B cell (primary cell): ENCODE measurements at places on chromosomes 6 and 20. TPM values are rescaled to one million over a fixed set of nuclear protein-coding genes. Genes with fewer than 3 reads are reported as not detected.

The GGTLC1 gene
- not detected in 2 replicates for total RNA-seq

The CPNE5 gene
- total RNA-seq = 49.8 and 51.4 TPM in 2 replicates

The DSP gene
- total RNA-seq = not detected in 2 replicates

The MTG2 gene
- total RNA-seq = 47.6 and 48.4 TPM in 2 replicates

The LY6G6F gene
- not detected in 2 replicates for total RNA-seq

The ULBP3 gene
- 0.61 and 0.69 TPM in 2 replicates for total RNA-seq

The PRDM13 gene
- not detected in 2 replicates for total RNA-seq

The ASIP gene
- total RNA-seq = not detected in 2 replicates

DNA sequence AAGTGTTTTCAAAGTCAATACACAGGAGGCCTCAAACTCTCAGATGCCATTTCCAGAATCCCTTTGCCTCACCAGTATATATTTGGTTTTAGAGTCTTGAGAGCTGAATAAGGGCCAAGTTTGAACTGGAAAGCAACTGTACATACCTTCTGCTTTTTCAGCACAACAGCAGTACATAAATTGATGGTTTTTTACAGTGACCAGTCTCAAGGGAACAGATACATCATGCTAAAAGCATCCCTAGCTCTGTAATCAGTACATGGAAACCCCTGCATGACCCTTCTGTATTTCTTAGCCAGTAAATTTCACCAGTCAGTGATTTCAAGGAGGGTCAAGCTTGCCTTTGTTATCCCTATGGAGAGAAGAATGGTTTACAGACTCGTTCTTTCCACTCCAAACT, 40.6 kb upstream of the ECHDC1 start:
- DNase-seq = no peak

- DNase-seq = no peak
Observed at GRCh38 chr20:61303675-61304074, 51.6 kb downstream of the CDH4 start.

DNA sequence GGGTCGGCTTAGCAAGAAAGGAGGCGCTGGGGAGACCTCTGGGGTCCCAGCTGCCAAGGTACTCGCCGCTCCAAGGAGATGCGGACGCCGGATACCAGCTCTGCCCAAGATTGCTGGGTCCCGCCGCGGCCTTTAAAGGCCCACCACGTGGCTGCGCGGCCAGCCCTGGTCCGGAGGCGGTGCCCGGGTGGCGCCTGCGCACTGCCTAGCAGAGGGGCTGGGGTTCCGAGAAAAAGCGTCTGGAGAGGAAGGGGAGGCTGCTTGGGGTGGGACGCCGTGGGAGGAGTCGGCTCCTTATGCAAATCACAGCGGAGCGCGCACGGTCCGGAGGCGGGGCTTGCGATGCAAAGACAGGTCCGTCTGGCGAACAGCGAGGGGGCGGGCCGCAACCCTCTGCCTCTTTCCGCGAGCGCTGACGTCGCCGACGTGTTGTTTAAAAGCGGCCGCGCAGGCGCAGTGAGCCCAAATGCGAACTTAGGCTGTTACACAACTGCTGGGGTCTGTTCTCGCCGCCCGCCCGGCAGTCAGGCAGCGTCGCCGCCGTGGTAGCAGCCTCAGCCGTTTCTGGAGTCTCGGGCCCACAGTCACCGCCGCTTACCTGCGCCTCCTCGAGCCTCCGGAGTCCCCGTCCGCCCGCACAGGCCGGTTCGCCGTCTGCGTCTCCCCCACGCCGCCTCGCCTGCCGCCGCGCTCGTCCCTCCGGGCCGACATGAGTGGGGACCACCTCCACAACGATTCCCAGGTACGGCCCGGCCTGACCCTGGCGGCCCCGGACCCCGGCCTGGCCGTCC, at the start of gene TOP1:
Gene TOP1 (plus strand): TSS at position 464 of the 791 bp plus-strand sequence. CDS start 246 bp downstream, at position 710.
- DNase-seq = peak; percentile 100

GRCh38 chr6:107386340-107386739, 73.0 kb downstream of the PDSS2 start:
- no peak for DNase-seq

GRCh38 chr20:33524261-33524660, 34.4 kb downstream of the CBFA2T2 start:
- no peak for DNase-seq

- no peak for DNase-seq
Observed at GRCh38 chr6:110033101-110033500, 55.0 kb downstream of the GPR6 start.

- DNase-seq = no peak
Observed at GRCh38 chr6:151324488-151324825, 66.9 kb downstream of the ZBTB2 start.

GRCh38 chr6:40810171-40810570, 223.0 kb upstream of the LRFN2 start:
- no peak for DNase-seq

GRCh38 chr6:107185391-107185970, 70.2 kb upstream of the BEND3 start:
- DNase-seq = no peak

- peak; percentile 70 for DNase-seq
Observed at GRCh38 chr6:166586424-166587156, at the start of gene RAMACL. TSS of gene RAMACL (minus strand) at chr6:166586678. CDS start at chr6:166586477, 201 bp downstream.

DNA sequence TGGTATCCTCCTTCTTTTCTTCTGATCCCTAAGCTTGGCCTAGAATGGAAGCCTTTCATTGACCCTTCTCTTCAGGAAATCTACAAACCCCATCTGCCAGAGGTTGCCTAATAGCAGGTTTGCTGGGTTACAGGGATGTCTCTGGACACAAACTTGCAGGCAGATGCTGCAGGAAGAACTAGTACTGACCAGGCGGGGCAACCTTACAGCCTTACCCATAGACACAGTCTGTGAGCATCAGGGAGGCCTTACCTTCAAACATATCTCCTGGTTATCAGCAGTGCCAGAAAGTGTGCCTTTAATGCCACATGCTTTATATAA, 2.6 kb downstream of the SCUBE3 start:
- DNase-seq = no peak

- DNase-seq = no peak
Observed at GRCh38 chr20:60804918-60805630, 447.0 kb upstream of the CDH4 start.

DNA sequence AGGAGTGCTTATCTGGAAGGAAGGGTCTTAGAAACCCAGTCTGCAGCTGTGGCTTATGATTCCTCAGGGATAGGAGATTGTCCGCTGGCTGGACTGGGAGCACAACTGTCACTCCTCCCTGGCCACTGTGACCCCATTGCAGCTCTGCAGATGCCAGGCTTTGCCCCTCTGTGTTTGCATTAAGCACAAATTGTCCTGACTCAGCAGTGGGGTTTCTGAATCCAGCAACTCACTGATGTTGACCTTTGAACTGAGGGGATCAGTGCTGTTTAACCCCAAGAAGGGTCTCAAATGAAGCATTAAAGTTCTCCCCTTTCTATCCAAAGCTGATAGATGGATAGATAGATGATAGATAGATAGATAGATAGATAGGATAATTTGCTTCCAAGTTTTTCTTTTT, 29.5 kb downstream of the DACT2 start:
- no peak for DNase-seq

DNA sequence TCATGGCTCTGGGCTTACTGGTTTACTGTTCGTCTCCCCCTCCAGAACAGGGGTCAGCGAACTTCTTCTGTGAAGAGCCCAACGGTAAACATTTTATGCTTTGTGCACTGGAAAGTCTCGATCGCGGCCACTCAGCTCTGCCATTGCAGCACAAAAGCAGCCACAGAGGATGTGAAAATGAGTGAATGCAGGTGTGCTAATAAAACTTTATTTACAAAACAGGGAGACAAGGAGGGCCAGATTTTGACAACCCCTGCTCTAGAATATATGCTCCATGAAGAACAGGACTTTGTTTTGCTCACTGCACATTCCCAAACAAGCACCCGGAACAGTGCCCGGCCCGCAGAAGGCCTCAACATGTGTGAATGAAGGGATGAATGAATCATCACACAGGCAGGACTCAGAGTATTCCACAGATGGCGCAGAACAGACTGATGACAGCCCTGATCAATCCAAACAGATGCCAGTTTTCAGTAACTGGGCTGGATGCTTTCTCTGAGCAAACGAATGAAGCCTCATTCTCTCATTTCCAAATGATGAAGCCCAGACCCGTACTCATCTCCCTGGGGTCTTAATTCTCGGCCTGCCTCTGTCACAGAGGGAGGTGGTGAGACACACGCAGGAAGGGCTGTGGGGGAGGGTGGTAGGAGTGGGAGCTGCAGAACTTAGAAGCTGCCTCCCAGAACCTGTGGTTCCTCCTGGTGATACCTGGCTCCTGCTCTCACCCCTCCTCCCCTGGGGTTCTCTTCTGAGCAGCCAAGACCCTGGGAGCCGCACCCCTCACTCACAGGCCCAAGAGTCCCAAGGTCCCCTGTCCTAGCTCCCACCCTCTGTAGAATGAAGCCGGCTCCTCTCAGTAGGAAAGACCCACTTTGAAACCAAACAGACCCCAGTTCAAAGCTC, 196.4 kb downstream of the PREX1 start:
- DNase-seq = no peak

GRCh38 chr6:90035047-90035723, 140.9 kb downstream of the GJA10 start:
- no peak for DNase-seq

DNA sequence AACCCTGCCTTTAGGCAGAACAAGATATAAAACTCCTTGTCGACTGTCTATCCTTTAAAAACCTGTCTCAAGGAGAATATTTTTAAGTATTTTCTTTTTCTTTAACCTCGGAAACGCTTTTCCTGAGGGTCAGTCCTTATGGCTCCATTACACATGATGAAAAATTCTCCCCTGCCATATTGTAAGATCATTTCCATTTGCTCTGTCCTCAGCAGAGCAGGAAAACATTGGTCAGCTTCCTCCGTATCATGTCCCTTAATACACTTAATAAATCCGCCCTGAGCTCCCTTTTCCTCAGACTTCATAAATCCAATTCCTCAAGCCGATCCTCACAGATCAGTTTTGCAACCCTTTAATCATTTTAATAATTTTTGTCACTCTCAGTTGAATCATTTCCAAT, 234.5 kb upstream of the AGPAT4 start:
- no peak for DNase-seq

- DNase-seq = no peak
Observed at GRCh38 chr6:24960991-24961475, 25.3 kb upstream of the RIPOR2 start.

GRCh38 chr6:73713426-73714147, 17.6 kb downstream of the CD109 start:
- DNase-seq = no peak

DNA sequence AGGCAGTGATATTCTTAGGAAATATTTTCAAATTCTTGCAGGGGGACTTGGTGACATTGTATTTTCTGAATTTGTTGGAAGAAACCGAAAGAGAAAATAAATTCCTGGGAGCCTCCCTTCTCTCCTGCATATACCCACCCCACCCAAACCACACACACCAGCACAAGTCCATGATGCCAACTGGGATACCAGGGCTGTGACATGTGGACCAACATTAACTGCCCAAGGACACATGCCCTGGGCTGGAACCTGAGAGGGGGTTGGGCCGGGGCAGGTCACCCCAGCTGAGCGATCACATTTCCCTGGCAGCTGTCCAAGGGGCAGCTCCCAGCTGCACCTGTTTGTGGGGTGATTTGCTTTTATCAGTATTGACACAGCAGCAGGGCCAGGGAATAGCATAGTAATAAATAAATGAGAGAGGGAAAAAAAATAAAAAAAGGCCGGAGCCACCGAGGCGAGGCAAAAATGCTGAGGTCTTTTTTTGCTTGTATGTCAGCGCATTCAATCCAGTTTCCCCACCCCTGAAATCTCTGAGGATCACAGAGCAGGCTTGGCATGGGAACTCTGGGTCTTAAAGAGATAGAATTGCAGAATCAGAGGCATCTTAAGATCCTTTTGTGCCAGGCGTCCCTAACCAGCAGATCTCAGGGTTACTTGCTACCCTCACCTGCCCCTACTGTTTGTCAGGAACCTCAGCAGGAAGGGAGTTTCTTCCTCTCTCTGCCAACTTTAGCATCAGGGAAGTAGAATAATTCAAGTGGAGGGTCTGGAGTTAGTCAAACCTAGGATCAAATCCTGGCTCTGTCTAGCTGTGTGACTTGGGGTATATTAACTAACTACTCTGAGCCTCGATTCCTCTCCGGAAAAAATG, 66.5 kb upstream of the PIM1 start:
- DNase-seq = peak; percentile 67

DNA sequence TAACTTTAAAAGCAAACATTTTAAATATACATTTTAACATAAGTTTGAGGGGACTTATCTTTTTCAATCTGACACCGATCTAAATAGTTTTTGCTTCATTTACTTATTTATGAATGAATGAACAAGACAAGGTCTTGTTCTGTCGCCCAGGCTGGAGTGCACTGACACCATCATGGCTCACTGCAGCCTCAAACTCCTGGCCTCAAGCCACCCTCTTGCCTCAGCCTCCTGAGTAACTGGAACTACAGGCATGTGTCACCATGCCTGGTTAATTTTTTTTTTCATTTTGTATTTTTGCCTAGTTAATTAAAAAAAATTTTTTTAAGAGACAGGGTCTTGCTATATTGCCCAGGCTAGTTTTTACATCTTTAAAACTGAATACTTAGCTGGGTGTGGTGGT, 25.4 kb downstream of the FBXO9 start:
- DNase-seq = no peak
